ENCODE measurements at places on chromosomes 16 and 17.
A peak's percentile ranks its signal among the peaks of the same experiment; 100 is the strongest.

- DNase-seq: no peak
These were observed 74.7 kb upstream of the CA10 start for GRCh38 chr17:52233176-52233575.

GRCh38 chr16:242281-242680 lies 7.7 kb downstream of the FAM234A start:
- no peak for DNase-seq

- peak; percentile 41 for DNase-seq
These were observed 496 bp downstream of the EZH1 start for GRCh38 chr17:42744283-42744805.

GRCh38 chr17:38556239-38556638 lies 49.5 kb downstream of the SRCIN1 start:
- DNase-seq: no peak

- DNase-seq: no peak
These were observed 751 bp upstream of the DOC2B start for GRCh38 chr17:182050-182751.

GRCh38 chr17:14304773-14305517 lies 4.1 kb downstream of the HS3ST3B1 start:
- DNase-seq: no peak

DNA sequence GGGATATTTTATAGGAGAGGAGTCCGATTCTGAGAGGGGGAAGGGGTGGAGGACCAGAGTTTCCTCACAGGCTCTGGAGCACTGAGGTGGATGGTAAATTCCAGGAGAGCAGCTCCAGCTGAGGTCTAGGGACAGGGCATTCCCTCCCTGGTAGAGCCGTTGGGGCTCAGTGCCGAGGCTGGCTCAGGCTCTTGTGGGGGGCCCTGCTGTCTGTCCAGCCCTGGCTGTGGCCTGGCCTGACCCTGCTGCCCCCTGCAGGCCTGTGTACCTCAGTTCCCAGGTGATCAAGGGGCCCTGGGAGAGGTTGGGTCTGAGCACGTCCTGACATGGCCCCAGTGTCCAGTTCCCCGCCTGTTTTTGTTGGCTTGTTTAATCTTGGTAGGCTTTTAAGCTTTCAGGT lies 16.8 kb downstream of the ZNF750 start:
- no peak for DNase-seq

DNA sequence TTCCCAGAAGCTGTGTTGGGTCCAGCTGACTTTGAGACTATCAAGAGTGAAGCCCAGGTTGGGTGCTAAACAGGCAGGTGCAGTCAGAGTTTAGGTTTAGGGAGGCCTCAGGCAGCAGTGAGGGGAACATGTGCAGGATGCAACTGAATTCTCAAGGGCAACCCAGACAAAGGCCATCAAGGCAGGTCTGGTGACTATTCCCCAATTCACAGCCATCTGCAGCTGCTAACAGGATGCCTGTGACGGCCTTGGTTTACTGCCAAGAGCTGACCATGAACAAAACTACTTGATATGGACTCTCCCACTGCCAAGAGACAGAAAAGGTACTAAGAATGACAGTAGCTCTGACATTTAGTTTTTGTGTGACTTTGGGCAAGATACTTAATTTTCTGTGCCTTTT lies 45.2 kb upstream of the BCAR1 start:
- peak; percentile 17 for DNase-seq

DNA sequence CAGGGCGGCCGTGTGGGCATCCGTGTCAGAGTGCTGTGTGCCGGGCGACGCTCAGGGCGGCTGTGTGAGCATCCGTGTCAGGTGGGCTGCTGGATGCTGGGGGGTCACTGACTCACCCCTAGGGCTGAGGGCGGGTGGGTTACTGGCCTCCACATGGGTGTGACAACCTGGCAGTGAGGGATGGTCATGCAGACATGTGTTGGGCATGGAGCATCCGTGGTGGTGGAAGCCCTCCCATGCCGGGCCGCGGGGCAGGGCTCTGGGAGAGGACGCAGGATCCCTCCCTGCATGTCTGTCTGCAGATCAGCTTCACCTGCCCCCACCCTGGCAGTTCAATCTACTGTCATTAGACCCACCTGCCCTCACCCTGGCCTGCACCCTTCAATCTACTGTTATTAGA lies 56.3 kb downstream of the METRNL start:
- no peak for DNase-seq

DNA sequence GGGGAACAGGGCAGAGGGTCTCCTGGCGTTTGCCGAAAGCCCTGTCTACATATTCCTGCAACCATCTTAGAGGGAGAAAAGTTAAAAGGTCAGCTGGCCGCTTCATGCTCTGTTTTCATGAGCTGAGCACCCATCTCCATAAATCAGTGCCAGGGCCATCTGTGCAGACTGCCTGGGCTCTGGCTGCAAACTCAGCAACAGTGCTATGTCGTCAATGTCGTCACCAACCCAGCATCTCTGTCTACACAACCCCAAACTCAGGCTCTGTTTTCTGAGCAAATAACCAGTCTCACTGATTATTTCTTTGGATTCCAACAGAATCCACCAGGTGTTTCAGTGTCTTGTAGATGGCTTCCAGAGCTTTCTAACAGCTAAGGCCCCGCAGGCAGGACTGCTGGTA lies 65.0 kb downstream of the HS3ST2 start:
- no peak for DNase-seq

DNA sequence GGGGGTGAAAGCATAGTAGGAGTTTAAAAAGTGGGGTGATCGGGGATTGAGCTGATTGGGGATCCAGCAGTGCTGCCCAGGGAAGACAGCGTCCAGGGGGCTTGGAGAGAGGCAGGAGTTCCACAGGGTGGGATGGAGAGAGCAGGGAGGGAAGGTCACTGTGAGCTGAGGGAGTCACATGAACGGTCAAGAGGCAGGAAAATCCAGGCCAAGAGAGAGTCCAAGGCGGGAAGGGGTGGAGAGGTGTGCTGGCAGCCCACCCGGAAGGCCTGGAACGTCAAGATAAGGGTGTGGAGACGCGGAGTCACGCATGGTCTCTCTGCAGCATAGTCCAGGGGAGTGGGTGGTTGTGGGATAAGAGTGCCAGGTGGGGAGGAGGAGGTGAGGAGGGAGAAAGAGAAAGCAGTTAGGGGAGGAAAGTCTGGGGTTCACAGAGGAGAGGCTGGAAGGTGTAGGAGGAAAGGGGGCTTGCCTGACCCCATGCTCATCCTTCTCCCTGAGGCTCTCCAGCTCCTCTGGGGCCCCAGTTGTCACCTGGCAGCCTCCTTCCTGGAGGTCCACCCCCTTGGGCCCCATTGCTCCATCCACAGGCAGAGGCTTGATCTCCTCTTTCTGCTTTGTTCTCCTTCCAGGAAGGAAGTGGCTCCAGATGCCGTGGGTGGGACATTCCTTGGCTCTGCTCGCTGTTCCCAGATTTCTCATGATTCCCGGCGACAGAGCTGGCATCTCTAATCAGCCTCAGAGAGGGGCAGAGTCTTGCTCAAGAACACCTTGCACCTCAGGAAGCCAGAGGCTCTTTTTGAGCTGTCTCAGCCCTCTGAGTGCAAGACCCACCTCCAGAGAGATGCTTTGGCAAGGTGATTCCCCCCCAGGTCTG lies 28.7 kb downstream of the CCR7 start:
- no peak for DNase-seq

GRCh38 chr17:77546772-77547241 lies 406.0 kb downstream of the SEC14L1 start:
- no peak for DNase-seq

- no peak for DNase-seq
These were observed 15.6 kb downstream of the PMP22 start for GRCh38 chr17:15249487-15249886.

DNA sequence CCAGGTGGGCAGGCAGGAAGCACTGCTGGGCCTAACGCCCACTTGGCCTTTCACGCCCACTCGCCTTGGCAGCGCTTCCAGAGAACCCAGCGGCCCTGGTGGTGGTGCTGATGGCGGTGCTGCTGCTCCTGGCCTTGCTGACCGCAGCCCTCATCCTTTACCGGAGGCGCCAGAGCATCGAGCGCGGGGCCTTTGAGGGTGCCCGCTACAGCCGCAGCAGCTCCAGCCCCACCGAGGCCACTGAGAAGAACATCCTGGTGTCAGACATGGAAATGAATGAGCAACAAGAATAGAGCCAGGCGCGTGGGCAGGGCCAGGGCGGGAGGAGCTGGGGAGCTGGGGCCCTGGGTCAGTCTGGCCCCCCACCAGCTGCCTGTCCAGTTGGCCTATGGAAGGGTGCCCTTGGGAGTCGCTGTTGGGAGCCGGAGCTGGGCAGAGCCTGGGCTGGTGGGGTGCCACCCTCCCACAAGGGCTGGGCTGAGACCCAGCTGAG lies 64.7 kb downstream of the MRC2 start:
- no peak for DNase-seq

- DNase-seq: no peak
These were observed 26.2 kb upstream of the NAGLU start for GRCh38 chr17:42509841-42510240.

GRCh38 chr17:5219536-5219935 lies 15.1 kb downstream of the SCIMP start:
- no peak for DNase-seq

DNA sequence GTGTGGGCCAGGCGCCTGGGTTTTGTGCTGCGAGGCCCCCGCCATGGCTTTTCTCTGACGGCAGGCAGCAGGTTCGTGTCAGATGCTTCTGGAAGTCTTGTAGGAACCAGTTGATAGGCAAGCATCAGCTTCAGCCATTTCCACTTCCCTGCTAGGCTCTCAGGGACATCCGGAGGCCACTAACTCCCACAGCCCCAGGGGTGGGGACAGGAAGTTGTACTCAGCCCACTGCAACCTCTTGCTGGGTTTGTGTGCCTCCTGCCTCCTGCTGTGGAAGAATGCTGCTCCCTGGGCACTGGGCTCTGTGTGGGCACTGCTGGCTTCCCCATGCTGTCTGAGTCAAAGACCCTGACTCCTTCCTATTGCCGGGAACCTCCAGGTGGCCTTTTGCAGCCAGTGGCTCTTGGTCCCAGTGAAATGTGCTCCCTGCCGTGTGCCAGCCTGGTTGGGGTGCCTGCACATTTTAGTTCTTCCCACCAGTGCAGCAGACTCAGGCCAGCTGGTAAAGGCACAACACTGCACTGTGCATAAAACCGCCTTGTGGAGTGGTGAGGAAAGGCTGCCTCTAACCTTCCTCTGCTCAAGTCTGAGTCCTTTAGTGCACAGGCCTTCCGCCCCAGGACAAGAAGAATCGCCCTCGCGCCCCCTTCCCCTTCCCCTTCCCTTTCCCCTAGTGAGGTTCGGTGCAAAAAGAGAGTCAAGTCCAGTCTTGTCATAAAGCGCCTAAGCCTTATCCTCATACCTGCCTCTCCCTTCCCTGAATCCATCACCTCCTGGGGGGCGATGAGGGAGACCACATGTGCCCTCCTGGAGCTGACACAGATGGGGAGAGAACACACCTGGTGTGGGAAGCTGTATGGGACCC lies 16.6 kb downstream of the LDHD start:
- no peak for DNase-seq

DNA sequence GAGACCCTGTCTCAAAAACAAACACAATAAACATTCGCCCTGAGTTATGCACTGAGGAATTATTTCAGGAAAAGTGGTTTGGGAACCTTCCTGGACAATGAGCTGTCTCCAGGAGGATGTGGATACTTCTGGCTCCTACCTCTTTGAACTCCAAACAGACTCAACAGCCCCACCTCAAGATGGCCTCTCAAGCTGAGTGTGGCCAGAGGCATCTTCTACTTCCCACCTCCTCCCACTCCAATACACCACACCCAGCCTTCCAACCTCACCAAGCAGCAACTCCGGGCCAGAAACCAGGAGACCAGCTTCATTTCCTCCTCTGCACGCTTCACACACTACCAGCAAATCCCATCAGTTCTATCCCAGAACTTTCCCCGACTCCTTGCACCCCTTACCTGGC lies 11.6 kb downstream of the HBQ1 start:
- DNase-seq: no peak

GRCh38 chr16:68310437-68310773 lies 341 bp downstream of the SLC7A6OS start:
- DNase-seq: no peak

DNA sequence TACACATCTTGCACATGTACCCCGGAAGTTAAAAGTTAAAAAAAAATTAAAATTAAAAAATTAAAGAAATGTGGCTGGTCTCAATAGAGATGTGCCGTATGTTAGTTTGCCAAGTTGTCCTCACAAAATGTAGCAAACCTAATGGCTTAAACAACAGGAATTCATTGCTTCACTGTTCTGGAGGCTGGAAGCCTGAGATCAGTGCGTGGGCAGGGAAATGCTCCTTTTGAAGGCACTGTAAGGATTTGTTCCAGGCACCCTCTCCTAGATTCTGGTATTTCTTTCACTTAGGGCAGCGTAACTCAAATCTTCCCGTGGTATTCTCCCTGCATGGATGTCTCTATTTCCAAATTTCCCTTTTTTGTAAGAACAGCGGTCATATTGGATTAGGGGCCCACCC lies 32.7 kb upstream of the MON1B start:
- no peak for DNase-seq

DNA sequence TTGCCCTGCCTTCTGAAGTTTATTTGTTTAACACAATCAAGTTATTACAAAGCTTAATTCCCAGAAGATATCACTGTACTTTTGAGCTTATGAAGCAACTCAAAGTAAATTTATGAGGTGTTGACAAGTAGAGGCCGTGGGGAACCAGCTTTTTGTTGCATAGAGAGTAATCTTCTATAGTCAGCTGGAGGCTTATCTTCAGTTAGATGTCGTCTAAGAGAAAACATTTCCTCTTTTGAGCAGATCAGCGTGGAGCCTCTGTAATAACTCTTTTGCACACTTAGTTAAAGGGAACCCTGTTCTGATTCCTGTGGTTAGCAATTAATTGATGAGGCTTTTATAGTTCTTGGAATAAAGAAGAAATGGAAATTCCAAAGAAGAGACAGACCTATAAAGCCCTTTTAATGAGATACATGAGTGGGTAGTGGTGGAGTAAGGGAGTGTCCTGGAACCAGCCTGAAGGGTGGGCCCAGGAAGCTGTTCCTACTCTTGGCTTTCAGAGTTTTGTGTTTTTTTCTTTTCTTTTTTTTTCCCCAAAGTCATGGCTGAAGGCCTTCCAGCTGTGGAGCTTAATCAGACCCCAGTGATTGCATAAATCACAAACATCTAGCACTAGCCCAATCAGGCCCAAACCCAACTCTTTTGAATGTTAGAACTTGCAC lies 28.9 kb upstream of the MAP3K14 start:
- DNase-seq: peak; percentile 80

DNA sequence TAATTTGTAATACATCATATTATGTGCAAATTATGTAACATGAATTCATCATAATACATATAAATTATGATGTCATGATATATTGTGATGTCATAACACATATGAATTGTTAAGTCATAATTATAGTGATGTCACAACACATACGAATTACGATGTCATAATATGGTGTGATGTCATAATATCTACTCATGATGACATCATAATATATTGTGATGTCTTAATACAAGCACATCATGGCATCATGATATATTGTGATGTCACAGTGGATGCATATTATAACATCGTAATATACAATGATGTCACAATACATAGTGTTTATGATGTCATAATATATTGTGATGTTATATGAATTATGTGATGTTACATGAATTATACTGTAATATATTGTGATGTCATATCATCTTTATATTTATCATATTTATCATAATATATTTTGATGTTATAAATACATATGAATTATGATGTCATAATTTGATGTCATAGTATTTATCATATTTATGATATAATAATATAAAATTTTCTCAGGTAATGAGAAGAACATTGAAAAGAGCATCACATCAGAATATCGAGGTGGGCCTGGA lies 1793.0 kb downstream of the TP53TG3F start:
- no peak for DNase-seq

- DNase-seq: no peak
These were observed 25.2 kb upstream of the PHB1 start for GRCh38 chr17:49439673-49440571.
